ENCODE measurements at places on chromosomes 1 and 21.

DNA sequence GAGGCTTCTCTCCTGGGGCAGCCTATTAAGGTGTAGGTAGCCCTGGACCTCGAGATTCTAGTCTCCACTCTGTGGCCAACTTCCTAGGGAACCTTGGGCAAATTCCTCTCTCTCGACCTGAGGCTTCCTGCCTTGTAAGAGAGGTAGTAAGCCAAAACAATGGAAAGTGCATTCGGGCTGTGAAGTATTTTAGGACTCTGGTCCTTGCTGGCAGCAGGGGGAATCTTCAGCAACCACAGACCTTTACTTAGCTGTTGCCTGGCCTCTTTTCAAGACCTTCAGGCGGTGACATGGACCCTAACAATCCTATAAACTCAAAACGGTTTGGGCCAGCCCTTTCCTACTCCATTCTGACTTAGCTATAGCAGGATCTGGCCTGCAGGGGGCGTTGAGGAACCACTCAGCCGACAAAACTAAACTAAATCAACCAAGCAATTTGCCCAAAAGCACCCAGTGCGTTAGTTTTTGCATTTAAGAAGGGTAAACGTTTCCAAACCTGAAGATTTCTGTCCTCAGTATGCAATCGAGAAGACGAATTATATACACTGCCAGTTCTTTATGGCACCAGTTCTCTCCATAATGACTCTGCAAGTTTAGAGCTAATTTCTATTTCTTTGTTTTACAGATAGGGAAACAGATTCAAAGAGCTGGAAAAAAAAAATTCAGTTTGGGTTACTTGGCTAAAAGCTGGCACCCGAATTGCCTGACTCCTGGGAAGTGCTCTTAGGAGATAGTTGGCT, 10.9 kb upstream of the SESN2 start:
- peak; percentile 74 for DNase-seq

GRCh38 chr21:45986316-45987051, 4.9 kb downstream of the COL6A1 start:
- DNase-seq, result no peak

- no peak for DNase-seq
Measured at GRCh38 chr1:86846164-86846647, 67.7 kb downstream of the SELENOF start.

- no peak for DNase-seq
Measured at GRCh38 chr1:7535934-7536878, 234.9 kb upstream of the VAMP3 start.

- DNase-seq, result no peak
Measured at GRCh38 chr21:37821786-37822450, 94.3 kb downstream of the KCNJ6 start.

GRCh38 chr1:86423873-86424272, at the start of gene CLCA2:
Gene CLCA2, plus strand, starts transcription at chr1:86424171. Its CDS starts 77 bp downstream, at chr1:86424248.
- DNase-seq, result no peak

All from NCI-H524 (cell line).